ENCODE measurements at places on chromosomes 6 and 20. TPM values are rescaled to one million over a fixed set of nuclear protein-coding genes. Genes with fewer than 3 reads are reported as not detected.

Gene ACSS1
- 0.24 TPM for total RNA-seq

- H3K4me3 ChIP-seq: no peak overlapping the region
- no peaks in the 10 kb centered on the region for H3K4me1 ChIP-seq
- DNase-seq: no peak
- H3K36me3 ChIP-seq: no peaks in the 10 kb centered on the region
- H3K27ac ChIP-seq: no peak overlapping the region
These were observed 852.3 kb upstream of the HS3ST5 start for GRCh38 chr6:115194981-115195638.

DNA sequence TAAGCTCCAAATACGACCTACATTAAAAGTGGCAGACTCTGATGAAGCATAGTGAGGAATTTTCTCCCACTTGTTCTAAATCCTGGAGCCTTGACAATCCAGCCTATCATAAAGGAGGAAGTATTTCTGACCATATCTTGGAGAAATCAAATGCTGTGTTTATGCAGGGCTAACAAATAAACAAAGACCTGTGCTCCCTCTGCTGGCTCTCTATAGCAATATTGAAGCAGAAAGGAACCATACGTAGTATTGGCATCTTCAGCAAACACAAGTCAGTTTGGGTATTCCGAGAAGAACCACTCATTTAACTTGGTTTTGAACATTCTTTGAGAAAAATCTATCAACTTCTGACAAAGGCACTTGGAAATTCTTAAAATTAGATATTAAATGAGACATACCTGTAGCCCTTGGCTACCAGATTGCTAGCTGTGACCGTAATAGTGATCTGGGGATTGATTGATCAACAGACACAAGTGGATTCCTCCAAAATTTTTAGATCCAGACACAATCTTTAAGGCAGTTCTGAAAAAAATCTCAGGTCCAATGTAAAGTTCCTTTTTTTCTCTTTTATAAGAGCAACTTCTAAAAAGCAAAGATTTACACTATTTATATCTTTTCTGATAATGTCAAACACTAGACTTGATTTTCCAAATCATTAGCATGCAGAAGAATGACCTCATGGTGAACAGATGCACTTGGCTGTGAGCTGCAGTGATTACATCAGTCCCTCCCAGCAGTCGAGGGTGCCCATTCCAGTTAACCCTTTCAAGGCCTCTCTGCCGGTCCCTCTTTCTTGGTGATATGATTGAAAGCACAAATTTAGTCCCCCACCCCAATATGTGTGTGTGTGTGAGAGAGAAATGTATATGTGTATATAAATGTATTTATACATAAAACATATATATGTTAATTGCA, 40.2 kb downstream of the INSM1 start:
- no peak overlapping the region for H3K4me3 ChIP-seq
- peaks cover 5% of the 10 kb centered on the region for H3K4me1 ChIP-seq
- DNase-seq: peak; percentile 41

DNA sequence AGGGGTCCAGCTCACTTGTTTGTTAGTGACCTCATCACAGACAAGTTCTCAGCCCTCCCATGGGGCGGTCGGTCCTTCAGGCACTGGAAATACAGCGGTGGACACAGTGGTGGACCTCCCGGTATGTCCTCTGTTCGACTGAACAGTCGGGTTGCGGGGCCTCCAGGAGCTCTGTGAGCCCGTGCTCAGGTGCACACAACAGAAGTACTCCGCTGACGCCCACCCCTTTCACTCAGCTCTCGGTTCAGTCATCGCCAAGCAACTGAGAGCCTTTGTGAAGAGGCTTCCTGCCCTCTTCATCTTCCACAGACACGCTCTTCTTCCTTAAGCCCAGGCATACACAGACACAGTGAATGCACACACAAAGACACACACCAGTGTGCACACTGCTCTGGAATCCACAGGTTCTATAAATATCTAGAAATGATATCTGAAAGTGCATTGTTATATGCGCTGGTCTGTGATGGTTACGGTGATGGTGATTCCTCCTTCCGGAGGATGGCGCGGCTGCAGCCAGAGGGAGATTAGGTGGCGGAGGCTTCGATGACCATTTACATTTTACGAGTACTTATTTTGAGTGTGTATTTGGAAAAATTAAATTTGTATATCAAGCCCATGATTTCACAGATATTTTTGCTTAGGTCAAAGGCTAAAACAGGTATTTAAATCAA, 46.8 kb upstream of the BHLHE23 start:
- DNase-seq: no peak
- no peak overlapping the region for H3K4me3 ChIP-seq
- H3K27me3 ChIP-seq: peaks cover 19% of the 10 kb centered on the region
- H3K27ac ChIP-seq: no peak overlapping the region

DNA sequence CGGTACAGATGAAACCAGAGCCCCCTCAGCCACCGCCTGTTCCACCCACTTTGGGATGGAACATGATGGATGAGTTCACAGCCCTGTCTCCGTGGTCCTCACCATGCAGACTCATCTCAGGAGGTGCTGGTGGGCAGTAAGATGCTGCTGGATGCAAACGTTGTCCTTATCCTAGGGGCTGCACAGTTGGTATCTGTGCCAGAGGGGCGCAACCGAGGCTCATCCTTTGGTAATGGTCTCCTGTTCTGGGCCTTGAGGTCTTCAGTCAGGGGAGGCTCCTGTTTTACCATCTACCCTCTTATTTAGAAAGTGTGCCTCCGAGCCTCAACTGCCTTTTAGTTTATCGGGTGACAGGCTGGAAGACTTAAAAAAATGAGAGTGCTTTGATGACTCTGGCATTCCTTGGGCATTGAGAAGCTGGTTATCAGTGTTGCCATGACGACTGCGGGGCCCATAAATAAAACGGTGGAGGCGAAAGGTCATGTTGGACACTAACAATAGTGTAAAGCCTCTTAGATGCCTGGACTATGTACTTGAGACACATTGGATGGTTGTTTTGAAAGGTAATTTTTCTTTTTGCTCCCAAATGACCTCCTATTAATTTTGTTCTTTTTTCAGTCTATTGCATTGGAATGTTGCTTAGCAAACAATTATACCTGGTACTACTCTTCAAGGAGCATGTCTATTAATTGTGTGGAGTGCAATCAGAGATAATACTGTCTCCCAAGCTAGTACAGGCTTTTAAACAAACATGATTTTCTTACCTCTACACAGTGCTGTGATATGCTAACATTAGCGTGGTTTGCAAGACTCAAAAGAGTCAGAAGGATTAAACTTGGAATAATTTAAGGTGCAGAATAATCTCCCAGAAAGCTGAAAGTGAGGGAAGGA, 74.2 kb upstream of the DSP start:
- no peak overlapping the region for H3K27ac ChIP-seq
- H3K36me3 ChIP-seq: no peaks in the 10 kb centered on the region

- peaks cover 3% of the 10 kb centered on the region for H3K4me1 ChIP-seq
- H3K27me3 ChIP-seq: no peaks in the 10 kb centered on the region
- peaks cover 17% of the 10 kb centered on the region for H3K36me3 ChIP-seq
- H3K4me3 ChIP-seq: no peak overlapping the region
- H3K27ac ChIP-seq: no peak overlapping the region
These were observed 23.3 kb downstream of the ARFGEF2 start for GRCh38 chr20:48944663-48945297.
